ENCODE measurements at places on chromosomes 2 and 18.
A peak's percentile ranks its signal among the peaks of the same experiment; 100 is the strongest.

DNA sequence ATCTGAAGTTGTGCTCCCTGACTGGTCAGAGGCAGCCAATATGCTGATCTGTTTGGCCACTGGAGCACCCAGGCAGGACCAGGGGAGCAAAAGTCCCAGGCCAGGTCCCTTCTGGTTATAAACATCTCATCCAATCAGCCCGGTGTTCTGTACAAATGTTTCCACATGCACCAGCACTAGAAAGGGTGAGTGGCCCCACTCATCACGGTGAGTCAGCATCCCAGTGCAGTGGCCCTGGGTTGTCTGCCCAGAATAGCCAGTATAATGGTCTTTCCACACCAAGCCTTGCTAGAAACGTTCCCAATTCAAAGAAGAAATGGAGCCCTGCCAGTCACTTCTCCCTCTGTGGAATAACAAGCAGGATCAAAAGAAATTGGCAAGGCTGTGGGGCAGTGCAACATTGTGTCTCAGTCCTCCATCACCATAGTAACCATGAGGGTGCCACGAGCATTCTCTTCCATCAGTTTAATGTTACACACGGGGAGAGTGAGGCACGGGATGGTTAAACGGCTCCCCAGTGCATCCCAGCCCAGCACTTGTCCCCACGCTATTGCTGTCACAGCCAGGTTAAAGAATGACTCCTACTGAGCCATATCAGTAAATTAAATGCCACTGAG, 174.9 kb downstream of the SEPTIN10 start:
- no peak for DNase-seq

- no peak for DNase-seq
Observed at GRCh38 chr18:63339920-63340484, 20.4 kb upstream of the BCL2 start.

- no peak for DNase-seq
Observed at GRCh38 chr18:54323970-54324369, 33.7 kb downstream of the STARD6 start.

GRCh38 chr2:236638707-236639106, 69.1 kb downstream of the ACKR3 start:
- DNase-seq, result no peak

GRCh38 chr18:3520230-3521085, 70.5 kb downstream of the TGIF1 start:
- no peak for DNase-seq

DNA sequence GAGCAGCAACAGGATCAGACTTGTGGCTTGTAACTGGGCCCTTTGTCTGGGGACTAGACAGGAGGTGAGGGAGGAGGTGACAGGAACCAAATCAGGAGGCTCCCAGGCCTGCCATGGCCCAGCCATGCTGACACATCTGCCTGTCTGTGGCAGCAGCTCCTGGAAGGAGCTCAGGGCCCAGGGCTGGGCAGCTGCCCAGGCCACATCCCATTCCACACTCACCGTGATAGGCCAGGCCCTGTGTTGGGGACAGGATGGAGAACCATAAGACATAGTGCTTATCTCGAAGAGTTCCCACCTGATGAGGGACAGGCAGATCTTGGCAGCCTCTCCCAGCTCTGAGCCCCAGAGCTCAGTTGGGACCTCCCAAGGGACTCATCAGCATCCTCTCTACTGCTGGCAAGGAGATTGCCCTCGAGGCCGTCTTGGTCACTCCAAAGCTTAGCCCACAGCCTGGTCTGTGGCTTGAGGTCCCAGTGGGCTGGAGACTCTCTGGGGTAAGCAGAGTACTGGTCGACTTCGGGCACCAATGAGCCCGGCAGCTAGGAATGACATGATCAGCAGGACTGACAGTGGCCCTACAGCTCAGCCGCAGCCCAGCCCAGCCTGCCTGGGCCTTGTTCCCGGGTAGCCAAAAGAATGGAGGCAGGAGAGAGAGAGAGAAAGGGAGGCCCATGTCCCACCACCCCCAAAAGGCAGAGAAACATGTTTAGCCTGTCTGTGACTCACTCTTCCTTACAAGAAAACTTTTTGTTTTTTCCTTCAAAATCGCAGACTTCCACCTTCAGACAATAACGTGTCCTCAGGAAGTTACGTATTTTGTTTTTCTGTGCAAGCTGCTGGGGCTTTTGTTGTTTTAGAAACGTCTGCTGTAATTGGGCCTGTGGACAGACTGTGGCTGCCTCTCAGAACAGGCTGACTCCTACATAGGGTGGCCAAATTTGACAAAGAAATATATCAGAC, 82.1 kb downstream of the HS1BP3 start:
- no peak for DNase-seq

GRCh38 chr18:75854808-75855207, 427.3 kb upstream of the SMIM21 start:
- no peak for DNase-seq

DNA sequence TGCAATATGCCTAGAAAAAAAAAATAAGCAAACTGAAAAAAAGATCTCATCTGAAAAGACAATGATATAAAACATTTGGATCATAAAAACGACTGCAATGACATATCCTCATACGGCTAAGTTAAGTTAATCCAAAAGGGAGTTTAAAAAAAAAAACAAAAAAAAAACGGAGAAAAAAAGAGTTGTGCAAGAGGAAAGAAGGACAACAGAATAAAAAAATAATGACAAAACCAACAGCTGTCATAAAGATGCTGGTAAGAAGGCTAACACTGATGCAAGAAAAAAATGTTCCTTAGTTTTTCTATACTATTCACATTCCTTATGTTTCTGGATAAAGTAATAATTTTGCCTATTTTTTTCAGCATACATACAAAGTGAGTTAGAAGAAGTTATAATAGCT, 192.5 kb downstream of the SRBD1 start:
- DNase-seq, result no peak

DNA sequence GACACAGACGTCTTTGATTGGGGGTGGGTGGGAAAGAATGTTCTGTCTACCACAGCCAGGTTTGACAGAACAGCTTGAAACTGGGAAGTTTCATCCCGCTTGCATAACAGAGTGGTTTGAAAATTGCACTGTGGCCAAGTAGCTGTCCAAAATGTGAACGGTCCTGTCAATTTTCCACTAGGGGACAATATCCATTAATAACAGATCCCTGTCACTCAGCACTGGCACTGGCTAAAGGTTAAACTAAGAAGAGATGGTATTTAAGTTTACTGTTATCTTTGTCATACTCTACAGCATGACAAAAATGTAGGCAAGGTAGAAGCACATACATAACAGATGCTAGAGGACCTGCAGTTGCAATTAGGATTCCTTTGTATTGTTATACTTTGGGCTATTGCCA, 55.6 kb upstream of the ACMSD start:
- no peak for DNase-seq

GRCh38 chr18:3217948-3218647, 1.7 kb downstream of the MYOM1 start:
- peak; percentile 77 for DNase-seq

GRCh38 chr2:157809212-157809611, 66.9 kb downstream of the ACVR1 start:
- DNase-seq, result no peak

GRCh38 chr2:943461-943797, 7.2 kb upstream of the SNTG2 start:
- DNase-seq, result no peak

DNA sequence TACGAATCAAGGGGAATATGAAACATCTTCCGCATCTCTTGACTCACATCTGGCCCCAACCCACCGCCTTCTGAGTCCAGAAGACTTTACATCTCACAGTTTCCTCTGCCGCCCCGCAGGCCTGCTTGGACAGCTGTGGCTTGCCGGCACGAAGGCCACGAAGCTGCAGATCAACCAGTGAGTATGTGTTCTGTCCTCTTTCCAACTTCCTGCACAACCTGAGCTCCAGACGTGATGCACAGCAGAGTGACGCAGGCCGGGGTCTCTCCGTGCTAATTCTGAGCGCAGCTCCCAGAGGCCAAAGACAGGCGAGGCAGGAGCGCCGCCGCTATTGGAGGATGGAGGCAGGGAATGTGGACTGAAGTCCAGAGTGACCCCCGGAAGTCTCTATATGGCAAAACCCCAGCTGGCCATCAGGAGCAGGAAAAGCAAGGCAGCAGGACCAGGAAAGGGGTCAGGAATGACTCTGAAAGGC, 93.5 kb downstream of the ZCCHC2 start:
- DNase-seq, result no peak

- no peak for DNase-seq
Observed at GRCh38 chr2:239244625-239245024, 156.2 kb downstream of the HDAC4 start.

DNA sequence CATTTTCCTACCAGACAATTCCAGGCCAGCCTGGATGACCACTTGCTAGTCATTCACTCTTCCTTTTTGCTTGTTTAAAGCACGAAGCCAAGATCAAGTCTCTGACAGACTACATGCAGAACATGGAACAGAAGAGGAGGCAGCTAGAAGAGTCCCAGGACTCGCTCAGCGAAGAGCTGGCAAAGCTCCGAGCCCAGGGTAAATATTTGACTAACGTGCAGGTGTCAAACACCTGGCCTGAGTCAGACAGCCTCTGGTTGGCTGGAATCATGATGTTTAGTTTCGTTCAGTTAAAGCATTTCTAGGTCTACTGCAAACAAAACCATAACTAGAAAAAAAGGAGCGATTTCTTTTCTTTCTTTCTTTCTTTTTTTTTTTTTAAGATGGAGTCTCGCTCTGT, 44.2 kb upstream of the LYPD6B start:
- DNase-seq, result no peak

DNA sequence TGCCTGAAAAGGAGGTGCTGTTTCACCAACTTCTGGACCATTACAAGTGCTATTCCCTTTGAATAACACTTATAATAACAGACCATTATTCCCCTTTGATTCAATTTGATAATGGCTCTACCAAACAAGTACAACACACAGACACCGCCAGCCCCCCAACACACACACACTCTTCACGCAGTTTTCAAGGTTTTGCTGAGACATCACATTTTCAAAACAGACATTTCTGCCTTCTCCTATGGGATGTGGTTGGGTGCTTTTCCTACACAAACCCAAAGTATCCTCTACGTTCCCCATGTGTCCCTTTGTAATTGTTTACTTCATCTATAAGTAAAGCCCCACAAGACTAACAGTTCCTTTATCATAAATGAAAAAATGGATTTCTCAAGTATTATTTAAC, 229.7 kb downstream of the KCNH7 start:
- DNase-seq, result no peak

- DNase-seq, result no peak
Observed at GRCh38 chr2:201218780-201219179, 35.8 kb downstream of the CASP10 start.

- no peak for DNase-seq
Observed at GRCh38 chr18:58307441-58307840, 263.4 kb downstream of the NEDD4L start.

Data from DMS 273 treated with DMSO at 0.1 percent for 48 hours (cell line).